Glutamatergic neuron (in vitro differentiated cells): ENCODE measurements at places on chromosomes 2 and 18. TPM values are rescaled to one million over a fixed set of nuclear protein-coding genes. Genes with fewer than 3 reads are reported as not detected.

The FSIP2 gene
- total RNA-seq = 56.4 TPM

The FBXO36 gene
- total RNA-seq = 3.4 TPM

The DCC gene
- total RNA-seq = 5.6 TPM

The TOGARAM2 gene
- not detected for total RNA-seq

The PASK gene
- 24.4 TPM for total RNA-seq
